ENCODE measurements at places on chromosomes 11 and 22.

DNA sequence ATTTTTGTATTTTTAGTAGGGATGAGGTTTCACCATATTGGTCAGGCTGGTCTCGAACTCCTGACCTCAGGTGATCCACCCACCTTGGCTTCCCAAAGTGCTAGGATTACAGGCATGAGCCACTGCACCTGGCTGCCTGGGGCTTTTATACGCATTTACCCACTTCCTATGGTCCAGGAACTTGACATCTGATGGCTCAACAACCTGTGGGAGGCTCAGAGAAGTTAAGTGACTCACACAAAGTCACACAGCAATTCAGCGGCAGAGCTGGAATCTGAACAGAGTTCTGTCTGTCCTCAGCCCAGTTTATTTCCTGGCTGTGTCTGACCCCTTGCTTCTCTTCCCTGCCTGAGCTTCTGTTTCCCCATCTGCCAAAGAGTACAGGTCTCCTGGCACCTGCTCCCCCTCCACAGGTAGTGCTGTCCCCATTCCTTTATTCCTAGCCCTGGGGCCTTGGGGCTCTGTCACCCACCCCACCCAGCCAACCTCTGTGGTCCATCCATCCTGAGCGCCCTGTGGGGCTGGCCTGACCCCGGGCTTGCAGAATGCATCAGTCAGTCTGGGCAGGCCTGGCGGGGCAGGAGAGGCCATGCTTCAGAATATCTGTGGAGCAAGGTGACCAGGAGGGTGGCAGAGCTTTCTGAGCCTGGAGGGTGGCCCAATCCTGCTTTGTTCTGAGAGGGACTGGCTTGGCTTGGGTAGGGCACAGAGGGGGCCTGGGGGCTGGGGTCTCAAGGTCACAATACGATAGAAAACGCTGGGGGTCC is 50.6 kb downstream of the CACNA1I start:
- DNase-seq = no peak

DNA sequence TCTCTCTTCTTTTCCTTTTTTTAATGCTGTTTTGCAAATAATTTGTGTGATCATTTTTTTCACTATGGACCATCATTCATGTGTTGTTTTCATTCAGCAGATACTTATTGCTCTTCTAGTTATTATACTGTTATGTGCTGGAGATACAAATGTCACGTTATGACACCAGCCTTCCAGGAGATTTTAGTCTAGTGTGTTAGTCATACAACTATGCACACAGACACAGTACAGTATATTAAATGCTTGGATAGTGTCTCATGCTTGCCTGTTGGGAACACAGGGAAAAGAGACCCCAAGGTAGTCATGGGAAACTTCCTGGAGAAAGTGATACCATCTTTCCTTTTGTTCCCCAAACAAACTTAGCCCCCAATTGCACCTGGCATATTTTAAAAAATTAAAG is 116.1 kb downstream of the UVRAG start:
- DNase-seq = peak; percentile 59

DNA sequence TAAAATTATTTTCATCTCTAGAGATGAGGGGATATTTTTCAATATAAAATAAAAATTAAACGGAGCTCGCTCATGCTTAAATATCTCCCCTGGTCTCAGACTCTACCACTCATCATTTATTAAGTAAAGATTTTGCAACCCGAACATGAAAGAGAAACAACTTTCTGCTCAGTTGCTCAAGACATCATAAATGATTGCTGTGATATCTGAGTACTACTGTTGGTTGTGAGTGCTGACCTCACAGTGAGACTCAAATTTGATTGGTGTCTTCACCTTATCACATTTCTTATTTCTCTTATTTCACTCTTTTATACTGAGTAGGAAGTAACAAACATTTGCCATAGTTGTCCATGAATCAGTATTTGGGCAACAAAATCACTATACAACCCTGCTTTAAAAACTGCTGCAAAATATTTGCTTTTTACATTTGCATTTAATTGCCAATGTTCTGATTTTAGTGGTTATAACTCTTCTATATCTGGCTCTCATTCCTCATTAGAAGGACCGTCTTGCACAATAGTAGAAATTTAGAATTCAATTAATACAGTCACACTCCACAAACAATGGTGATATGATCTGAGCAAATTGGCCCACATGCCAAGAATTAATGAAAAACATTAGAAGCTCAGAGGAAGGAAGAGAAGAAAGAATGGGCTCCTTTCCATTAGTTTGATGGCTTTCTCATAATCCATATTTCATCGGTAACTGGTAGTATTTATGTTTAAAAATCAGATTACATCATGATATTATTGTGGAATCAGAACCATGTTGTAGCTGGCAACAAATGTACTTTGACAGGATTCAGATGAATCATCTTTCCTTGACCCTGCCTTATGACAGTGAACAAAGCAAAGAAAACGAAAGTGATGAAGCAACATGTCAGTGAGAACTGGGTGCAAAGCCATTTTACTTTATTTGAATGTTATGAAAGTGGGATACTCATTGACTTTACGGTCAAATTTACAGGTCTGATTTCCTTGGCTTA is 973.6 kb upstream of the TENM4 start:
- peak; percentile 54 for DNase-seq

DNA sequence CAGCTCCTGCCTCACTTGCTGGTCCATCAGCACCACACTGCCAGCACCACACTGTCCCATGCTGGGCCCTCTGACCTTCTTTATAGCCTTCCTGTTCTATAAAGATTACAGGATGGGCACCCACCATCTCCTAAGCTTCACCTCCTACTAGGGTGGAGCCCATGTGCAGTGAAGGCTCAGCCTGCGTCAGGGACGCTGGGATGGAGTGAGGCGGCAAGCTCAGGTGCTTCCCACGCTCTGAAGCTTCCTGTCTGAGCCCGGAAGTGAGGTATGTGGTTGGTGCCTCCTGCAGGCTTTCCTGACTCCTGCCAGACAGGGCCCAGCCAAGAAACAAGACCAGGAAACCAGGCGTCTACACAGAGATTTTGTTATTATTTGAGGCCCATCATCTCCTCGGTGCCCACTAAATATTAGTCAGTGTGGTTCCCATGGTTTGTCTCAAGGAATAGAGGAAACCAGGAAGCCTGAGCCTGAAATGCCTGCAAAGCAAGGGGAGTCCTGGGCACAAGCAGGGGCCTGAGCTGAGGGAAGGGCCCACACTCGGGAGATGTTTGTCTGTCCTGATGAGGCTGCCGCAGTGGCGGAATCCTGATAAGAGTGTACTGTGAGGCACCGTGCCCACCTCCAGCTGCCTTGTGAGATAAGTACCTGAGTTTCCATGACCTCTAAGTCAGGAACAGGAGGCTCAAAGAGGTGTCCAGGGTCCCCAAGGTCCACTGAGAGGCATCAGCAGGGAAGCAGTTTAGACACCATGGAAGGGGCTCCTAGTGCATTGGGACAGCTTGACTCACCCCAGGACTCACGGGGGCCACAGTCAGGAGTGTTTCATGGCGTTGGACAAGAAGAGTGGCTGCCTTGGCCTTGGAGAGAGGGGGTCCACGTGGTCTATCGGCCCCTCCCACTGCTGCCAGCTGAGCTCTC is 22.0 kb downstream of the RSPH14 start:
- no peak for DNase-seq

DNA sequence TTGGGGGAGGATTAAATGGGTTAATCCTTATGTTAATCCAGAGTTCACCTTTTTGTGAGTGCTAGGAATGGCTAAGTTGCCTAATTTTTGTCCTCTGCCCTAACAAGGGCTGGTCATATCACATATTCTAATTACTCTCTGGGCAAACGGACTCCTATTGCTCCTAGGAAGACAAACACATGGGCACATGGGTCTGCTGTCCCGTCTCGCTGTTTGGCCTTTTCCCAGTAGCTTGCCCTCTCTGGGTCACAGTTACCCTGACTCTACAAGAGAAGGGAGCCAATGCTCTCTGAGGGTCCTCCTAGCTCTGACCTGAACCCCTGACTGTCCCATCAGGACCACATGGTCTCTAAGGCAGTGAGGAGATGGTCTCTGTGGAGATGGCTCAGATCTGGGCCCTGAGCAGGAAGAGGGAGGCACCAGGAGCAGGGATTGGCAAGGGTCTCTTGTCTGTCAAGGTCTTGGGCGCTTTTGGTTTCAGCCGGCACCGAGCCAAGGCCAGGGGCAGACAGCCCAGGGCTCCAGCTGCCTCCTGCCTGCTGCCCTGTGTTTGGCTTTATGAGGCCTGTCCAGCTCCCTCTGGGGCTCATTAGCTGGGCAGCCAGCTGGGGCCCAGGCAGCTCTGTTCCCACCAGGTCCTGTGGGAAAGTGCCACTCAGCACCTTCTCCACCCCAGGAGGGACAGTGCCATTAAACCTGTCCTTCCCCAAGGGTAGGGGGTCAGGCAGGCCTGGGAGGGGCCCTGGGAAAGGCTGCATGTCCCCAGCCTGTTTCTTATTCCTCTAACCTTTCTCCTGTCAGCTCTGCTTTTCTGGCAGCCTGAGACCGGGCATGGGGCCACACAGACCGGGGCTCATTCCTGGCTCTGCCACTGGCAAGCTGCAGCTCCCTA is 559.9 kb downstream of the MN1 start:
- DNase-seq = peak; percentile 24

- peak; percentile 39 for DNase-seq
Measured at GRCh38 chr11:101915791-101916291, 481 bp downstream of the ANGPTL5 start.

DNA sequence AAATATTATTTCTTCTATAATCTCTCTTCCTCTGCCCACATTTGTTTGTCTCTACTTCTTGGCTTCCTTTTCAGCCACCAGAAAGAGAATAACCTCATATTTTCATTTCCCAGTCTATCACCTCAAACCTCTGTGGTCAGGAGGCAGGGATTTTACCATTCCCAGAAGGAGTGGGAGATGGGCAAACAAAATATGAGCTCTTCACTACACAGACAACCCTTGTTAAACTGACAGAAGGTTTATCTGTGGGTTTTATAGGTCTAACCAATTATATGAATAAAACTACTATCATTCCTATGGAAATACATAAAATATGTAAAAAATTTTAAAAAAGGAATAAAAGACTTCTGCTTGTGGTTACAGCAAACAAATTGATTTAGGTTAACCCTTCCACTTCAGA is 160.0 kb upstream of the TRPC6 start:
- no peak for DNase-seq

DNA sequence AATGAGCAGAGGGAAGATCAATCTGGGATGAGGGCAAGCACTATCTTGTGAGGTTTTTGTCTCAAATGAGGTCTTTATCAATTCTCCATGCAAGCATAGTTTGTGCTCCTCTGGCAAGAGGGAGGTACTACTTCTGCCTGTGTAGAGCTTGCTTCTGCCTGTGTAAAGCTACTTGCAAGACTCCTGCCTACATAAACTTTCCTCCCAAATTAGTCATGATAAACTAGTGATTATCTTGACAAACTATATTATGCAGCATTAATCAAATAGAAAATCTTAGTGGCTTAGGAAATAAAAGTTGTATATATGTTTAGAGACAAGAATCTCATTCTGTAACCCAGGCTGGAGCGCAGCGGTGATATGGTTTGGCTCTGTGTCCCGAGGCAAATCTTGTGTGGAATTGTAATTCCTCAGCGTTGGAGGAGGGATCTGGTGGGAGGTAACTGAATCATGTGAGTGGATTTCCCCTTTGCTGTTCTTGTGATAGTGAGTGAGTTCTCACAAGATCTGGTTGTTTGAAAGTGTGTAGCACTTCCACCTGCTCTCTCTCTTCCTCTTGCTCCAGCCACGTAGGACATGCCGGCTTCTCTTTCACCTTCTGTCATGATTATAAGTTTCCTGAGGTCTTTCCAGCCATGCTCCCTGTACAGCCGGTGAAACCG is 8.0 kb upstream of the MMP10 start:
- no peak for DNase-seq

DNA sequence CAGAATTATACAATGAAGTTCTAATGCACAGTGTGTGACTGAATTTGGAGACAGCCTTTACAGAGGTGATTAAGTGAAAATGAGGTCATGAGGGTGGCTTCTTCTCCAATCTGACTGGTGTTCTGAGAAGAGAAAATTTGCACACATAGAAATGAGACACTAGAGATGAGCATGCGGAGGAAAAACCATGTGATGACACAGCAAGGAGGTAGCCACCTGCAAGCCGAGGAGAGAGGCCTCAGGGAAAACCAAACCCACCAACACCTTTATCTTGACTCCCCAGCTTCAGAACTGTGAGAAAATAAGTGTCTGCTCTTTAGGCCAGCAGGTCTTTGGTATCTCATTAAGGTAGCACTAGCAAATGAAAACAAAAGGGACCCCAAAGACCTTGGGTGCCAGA is 93.2 kb downstream of the GGTLC2 start:
- DNase-seq = no peak

DNA sequence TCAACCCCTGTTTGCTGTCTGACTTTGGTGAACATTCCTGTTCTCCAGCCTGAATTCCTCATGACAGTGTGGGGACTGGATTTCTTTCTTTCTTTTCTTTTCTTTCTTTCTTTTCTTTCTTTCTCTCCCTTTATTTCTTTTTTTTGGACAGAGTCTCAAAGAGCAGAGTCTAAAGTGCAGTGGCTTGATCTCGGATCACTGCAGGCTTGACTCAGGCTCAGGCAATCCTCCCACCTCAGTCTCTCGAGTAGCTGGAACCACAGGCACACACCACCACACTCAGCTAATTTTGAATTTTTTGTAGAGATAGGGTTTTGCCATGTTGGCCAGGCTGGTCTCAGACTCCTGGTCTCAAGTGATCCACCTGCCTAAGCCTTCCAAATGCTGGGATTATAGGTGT is 63.1 kb downstream of the RPUSD4 start:
- DNase-seq = no peak
